ENCODE measurements at places on chromosomes 5 and 9. TPM values are rescaled to one million over a fixed set of nuclear protein-coding genes. Genes with fewer than 3 reads are reported as not detected.

The SPINK5 gene
- total RNA-seq = 25.6 TPM

DNA sequence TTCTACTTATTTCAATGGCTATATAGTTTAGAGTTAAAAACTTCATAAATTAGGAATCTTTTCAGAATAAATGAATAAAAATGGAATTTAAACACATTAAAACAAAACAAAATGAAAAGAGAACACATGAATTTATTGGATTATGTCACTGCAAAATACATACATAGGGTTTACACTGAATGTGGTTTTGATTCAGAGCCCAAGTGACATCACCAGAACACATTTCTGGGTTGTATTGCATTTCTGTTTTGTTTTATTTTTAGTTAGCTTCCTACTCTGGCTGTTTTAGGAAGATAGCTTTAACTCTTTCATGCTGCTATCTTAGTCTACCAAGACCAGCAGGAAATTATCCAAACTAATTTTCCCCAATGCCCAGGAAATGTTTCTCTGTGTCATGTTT is 1935.0 kb downstream of the EFNA5 start:
- DNase-seq = no peak
- no peak overlapping the region for H3K27ac ChIP-seq
- H3K36me3 ChIP-seq = no peaks in the 10 kb centered on the region
- H3K4me3 ChIP-seq = no peak overlapping the region
- no peaks in the 10 kb centered on the region for H3K27me3 ChIP-seq

- H3K27ac ChIP-seq = no peak overlapping the region
- no peak overlapping the region for H3K4me3 ChIP-seq
- H3K36me3 ChIP-seq = no peaks in the 10 kb centered on the region
These were observed 4.6 kb downstream of the TGFBR1 start for GRCh38 chr9:99109522-99109921.

DNA sequence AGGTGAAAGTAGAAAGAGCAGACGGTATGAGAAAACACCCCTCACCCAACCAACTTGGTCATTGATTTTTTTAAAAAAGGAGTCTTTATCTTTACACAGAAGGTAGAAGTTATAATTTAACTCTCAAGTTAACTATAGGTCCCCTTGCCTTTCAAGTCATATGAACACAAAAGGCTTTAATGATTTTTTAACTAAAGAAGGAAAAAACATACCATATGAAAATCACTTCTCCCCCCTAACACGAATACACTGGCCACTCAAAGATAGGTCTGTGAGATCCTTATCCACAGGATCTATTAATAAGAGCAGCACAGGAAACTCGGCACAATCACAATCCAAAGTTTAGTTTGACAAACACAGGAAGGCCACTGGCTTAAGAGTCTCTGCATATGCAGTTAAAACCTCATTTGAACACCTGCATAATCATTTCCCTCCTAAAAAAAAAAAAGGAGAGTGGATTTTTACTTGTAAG is 138.0 kb downstream of the ENC1 start:
- H3K27ac ChIP-seq = no peak overlapping the region
- H3K36me3 ChIP-seq = no peaks in the 10 kb centered on the region
- H3K4me3 ChIP-seq = no peak overlapping the region

- no peak overlapping the region for H3K4me3 ChIP-seq
- H3K4me1 ChIP-seq = no peaks in the 10 kb centered on the region
- H3K27me3 ChIP-seq = no peaks in the 10 kb centered on the region
- no peaks in the 10 kb centered on the region for H3K36me3 ChIP-seq
- no peak overlapping the region for H3K27ac ChIP-seq
These were observed 76.6 kb upstream of the SHB start for GRCh38 chr9:38145526-38146053.

GRCh38 chr9:127711226-127711701 is 4.2 kb downstream of the PTRH1 start:
- H3K36me3 ChIP-seq = no peaks in the 10 kb centered on the region
- no peak for DNase-seq
- H3K4me1 ChIP-seq = peaks cover 9% of the 10 kb centered on the region
- no peak overlapping the region for H3K4me3 ChIP-seq
